ENCODE measurements at places on chromosomes 2 and 18. TPM values are rescaled to one million over a fixed set of nuclear protein-coding genes. Genes with fewer than 3 reads are reported as not detected.

Gene NDUFB3
- polyA plus RNA-seq, result 84.1 TPM

Gene NOSTRIN
- 32.6 TPM for polyA plus RNA-seq

Gene KCNE4
- 5.3 TPM for polyA plus RNA-seq

DNA sequence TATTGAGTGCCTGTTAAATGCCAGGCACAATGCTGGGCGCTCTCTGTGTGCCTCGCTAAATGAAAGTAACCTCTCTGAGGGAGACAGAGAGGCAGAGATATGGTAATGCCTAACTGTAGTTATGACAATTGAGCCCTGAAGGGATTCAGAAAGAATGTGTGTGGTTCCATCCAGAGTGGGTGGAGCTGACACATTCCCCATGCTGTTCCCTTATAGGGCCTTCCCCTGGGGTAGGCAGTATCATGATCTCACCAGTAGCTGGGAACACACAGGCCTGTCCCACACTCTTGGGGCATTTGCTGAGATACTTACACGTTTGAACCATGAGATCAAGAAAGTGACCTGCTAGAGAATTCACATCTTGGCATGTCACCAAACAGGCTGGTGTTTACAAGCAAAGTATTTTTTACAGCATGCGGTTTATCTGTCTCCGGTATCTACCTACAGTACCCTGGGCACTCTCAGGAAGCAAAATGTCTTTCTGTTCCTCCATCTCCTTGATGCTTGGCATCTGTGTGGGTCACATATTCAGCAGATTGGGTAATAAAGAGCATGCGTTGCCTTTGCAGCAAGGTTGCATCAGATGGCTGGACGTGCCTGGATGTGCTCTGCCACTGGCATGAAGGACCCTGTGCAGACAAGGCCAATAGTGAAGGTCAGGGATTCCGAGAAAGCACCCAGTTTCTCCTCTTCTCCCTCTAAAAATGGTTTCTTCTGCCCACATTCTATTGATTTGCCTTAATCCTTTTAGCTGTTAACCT is 9.4 kb downstream of the CTIF start:
- no peak for DNase-seq

DNA sequence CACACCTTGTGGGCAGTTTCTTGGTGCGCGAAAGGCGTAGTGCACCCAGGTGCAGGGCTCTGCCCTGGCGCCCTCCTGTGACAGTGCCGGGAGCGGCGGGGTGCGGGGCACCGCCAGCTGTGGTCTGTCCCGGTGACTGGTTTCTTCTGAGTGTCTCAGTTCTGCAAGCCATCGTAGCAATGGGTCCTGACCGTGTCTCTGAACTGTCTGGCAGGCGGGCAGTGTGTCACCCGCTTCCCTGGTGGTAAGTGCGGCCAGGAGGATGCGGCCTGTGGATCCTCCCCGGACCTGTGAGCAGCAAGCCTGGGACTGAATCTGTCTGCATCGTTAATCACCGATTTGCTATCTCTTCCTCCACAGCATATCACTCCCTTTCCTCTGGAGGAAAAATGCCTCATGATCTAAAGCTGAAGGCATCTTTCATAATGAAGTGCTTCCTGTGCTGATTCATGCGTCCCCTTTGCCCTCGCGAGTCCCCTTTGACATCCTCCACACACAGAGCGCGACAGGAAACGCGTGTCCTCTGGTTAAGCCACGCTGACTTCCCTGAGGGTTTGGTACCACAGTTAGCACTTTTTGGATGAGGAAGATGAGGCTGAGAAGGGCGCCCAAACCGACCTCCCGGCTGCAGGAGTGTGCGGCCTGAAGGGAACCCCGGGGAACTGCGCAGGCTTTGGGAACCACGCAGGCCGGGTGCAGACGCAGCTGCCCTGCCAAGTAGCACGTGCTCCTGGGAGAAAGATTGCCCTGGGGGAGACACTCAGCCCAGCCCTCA is 416.0 kb upstream of the HS6ST1 start:
- no peak for DNase-seq

DNA sequence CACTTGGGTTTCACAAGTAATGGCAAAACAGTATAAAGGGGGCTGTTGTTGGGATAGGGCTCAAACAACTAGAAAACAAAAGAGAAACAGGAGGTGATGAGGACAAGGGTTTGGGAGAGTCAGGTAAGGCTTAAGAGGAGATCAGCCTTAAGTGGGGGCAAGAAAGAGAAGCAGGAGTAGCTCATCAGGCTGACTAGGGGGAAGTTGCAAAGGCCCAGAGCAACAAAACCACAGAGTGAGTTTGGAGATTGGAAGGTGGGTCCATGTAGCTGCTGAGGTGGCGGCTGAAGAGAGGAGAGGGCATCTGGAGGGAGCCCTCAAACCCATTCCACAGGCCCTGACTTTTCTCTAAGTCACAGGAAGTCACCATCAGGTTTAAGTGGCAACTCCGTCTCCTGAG is 126.0 kb downstream of the MREG start:
- DNase-seq, result no peak

DNA sequence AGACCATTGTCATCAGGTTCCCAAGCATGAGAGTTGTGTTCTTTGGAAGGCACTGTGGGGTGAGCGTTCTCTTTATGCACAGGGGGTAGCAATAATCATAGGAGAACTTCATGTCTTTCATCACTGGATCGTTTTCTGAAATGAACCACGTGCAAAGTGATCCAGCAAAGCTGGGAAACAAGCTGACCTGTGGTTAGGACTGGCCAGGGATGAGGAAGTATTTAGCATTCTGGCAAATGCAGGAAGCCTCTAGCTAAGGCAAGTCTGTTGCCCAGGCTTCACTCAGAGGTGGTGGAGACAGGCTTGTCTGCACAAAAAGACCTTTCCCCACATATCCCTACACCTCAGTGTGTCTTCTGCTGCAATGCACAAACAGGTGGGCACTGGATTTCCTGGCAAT is 58.6 kb downstream of the MMADHC start:
- no peak for DNase-seq

GRCh38 chr18:70333757-70334156 is 44.9 kb downstream of the SOCS6 start:
- no peak for DNase-seq

GRCh38 chr18:2978661-2979106 is 34.3 kb downstream of the LPIN2 start:
- no peak for DNase-seq

DNA sequence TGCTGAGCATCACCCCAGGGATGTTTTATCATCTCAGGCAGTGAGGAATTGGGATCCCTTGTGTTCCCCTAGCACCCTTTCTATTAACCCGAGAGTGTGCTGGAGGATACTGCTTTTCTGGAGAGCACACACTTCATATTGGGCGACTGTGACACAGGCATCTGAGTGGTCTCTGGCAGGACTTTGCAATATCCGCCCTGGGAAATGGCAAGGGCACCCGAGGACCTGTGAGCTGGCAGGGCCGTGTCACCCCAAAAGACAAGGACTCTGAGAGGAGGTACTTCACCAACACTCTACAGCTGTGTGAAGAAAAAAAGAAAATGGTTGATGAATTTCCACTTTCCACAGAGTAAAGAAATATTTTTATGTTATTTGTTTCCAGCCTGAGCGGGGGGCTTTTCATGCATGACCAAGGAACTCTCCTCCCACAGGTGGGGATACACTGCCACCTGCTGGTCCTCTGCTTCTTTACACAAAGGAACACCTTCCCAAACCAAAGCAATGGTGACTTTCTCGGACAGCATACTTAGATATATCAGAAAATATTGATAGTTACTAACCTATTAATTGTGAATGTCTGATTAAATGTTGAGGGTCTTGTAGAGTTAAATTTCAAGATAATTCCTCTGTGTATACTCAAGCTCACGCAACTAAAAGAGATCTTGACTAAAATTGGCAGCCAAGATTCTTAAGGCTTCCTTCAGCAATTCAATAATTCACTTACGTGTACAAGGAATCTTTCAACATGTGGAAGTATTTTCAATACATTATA is 45.9 kb upstream of the REG3G start:
- peak; percentile 33 for DNase-seq

- no peak for DNase-seq
Observed at GRCh38 chr2:217911283-217912097, 91.3 kb downstream of the TNS1 start.

Measured in right lung (tissue), 10 donors.